ENCODE measurements at places on chromosomes 1 and 21.

GRCh38 chr21:22020221-22020620, 1022.0 kb downstream of the NCAM2 start:
- DNase-seq = peak; percentile 16

- peak; percentile 96 for DNase-seq
Measured at GRCh38 chr1:91699339-91699974, 186.5 kb downstream of the TGFBR3 start.

- DNase-seq = no peak
Measured at GRCh38 chr1:107009281-107009680, 47.2 kb upstream of the PRMT6 start.

DNA sequence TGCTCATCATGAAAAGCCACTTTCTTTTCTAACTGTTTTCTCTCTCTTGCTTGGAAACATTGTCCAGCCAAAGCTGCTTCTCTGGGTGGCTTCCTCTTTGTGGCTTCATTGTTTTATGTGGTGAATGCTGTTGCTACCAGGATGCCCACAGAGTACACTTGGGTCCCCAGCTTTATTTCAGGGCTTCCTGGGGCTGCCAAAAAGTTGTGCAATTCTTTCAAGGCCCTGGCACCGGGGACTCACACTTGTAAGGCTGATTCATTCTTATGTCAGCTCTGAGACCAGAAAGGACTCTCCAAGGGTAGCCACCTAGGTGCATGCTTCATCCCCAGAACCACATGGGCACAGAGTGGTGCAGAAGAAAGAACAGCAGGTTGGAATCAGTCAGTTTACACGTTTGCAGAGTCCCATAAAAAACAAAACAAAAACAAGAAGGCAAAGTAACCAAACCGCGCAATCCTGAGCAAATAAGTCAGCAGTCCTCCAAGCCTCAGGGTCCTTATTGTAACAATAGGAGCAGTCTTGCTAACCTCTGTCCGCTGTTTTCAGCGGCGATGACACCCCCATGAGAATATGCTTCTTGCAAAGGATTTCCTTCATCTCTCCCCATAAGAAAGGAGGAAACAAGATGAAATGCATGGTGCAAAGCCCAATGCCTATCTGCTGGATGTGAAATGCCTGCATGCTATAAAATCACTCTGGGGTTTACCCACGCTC, 89.9 kb upstream of the SSX2IP start:
- no peak for DNase-seq

GRCh38 chr1:37765916-37766664, 1.2 kb upstream of the EPHA10 start:
- no peak for DNase-seq

GRCh38 chr1:209403921-209404320, 179.6 kb upstream of the CAMK1G start:
- no peak for DNase-seq

GRCh38 chr1:25861316-25862286, 2.3 kb upstream of the AUNIP start:
- no peak for DNase-seq

DNA sequence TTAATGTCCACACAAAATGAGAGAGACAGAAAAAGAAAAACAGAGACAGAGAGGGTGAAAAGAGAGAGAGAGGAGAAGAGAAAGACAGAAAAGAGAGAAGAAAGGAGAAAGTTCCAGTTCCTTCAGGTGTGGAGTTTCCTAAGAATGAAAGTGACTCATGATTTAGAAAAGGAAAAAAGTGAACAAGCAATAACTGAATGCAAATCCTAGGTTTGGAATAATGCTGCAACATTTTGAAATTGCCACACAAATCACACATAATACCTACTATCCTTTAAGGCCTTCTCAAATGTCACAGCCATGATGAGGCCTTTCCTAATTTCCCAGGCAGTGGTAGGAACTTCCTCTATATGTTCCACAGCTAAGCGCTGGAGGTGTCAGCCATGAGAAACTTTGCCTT, 31.5 kb upstream of the XPR1 start:
- DNase-seq = no peak

- DNase-seq = no peak
Measured at GRCh38 chr1:30134466-30135217, 588.7 kb downstream of the MATN1 start.

GRCh38 chr1:211066781-211067384, 67.1 kb downstream of the KCNH1 start:
- DNase-seq = no peak

GRCh38 chr1:247212627-247213617, 41.1 kb upstream of the ZNF124 start:
- DNase-seq = peak; percentile 61

GRCh38 chr1:226662642-226663326, 76.3 kb downstream of the ITPKB start:
- DNase-seq = peak; percentile 97

GRCh38 chr1:158933621-158934020, 2.3 kb downstream of the PYHIN1 start:
- DNase-seq = no peak

- DNase-seq = no peak
Measured at GRCh38 chr1:96568639-96569038, 152.9 kb upstream of the PTBP2 start.

DNA sequence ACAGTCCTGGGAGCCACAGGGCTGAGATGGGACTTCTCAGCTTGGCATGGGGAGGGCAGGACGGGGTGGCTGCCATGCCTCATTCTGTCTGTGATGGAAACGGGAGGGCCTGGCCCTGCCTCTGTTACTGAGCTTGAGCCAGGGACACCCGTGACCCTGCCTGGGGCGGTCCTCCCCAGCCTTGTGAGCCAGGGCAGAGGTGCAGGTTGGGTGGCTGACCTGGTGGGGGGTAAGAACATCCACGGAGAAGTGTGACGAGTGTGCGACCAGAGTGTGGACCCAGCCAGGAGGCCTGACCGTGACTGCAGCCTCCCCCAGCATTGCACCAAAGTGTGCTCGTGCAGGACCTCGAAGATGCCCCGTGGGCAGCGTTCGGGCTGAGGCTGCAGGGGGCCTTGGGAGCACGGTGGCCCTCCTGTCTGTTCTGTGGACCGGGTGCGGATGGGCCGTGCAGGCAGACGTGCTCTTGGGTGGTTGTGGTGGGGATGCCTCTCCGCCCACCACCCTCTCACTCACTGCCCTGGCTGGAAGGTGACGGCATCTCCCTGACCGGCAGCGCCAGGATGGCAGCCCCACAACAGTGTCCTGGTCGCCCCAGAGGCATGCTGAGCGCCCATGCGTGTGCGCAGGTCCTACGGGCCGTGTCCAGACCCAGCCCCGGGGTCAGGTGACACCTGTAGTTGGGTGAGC, 45.4 kb downstream of the SKI start:
- DNase-seq = no peak

DNA sequence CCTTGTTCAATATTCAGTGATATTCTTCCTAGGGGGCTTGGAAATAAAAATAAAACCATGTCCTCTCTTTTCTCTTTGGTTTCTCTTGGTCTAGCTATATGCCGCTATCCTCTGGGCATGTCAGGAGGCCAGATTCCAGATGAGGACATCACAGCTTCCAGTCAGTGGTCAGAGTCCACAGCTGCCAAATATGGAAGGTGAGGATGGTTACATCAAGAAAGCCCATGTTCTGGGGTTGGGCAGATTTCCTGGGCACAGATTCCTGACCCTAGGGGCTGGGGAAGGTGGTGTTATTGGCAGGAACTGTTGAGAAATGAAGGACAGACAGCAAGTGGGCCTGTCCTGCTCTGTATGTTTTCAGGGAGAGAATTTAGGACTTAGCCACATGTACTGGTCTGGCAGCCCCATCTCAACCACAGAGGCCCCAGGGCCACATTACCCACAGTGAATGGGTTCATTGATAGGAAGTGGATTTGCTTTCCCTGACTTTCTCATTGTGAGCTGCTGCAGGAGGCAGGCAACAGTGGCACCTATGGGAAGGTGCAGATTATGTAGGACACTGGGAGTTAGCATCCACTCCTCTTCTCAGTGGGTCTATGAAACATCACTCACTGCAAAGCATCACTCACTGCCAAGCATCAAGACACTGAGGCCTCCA, 37.4 kb upstream of the HSD17B7 start:
- DNase-seq = no peak

DNA sequence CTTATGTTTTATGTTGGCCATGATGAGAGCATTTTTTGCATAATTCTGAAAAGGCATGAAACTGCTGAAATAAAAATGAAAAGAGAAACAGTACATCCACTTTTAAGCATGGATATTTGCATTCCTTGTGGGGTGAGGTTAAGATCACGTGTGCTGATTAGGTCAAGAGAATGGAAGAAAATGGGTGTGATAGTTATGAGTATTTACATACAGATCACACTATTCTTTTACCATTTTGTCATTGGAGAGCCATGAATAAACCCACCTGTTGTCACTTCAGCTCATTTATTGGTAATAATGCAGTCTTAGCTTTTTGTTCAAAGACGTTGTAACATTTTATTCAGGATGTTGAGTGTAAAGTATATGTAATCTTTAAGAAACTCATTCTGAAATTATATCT, 153.2 kb downstream of the NOS1AP start:
- no peak for DNase-seq

- DNase-seq = no peak
Measured at GRCh38 chr1:1197551-1198422, 8.6 kb downstream of the TNFRSF18 start.

- peak; percentile 73 for DNase-seq
Measured at GRCh38 chr1:38005195-38006007, at the start of gene FHL3. Gene FHL3 (minus strand): TSS chr1:38005514. CDS start chr1:37999412, 6,102 bp downstream.

DNA sequence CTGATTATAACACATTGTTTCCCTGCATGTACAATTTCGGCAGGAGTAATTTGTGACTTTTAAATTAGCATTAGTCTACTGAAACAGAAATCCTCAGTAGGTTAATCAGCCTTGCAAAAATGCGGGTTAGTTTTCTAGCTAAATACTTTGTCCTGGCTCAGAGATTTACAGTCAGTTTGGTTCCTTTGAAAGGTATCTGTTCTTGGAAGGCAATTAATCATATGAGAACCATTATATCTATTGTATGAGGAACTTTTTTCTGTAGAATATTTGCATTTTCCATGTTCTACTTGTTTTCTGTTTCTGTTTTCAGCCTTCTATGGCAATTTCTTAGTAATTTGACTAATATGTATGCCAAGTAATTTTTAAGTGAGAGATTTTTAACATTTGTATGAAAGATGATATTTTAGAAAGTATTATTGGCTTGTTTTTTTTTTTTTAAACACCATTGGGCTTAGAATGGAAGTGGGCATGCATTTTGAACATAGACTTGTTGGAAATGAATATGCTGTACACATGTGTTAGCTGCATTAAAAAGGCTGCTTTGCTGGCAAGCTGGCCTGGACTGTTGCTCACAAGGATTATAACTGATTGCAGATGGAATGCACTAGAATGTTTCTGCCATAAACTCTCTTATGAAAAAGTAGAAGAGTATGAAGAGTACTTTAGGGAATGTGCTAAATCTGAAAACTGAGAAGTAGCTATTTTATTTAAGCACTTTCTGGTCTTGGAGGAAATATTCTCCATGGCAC, 26.2 kb downstream of the KIF1B start:
- DNase-seq = peak; percentile 32

DNA sequence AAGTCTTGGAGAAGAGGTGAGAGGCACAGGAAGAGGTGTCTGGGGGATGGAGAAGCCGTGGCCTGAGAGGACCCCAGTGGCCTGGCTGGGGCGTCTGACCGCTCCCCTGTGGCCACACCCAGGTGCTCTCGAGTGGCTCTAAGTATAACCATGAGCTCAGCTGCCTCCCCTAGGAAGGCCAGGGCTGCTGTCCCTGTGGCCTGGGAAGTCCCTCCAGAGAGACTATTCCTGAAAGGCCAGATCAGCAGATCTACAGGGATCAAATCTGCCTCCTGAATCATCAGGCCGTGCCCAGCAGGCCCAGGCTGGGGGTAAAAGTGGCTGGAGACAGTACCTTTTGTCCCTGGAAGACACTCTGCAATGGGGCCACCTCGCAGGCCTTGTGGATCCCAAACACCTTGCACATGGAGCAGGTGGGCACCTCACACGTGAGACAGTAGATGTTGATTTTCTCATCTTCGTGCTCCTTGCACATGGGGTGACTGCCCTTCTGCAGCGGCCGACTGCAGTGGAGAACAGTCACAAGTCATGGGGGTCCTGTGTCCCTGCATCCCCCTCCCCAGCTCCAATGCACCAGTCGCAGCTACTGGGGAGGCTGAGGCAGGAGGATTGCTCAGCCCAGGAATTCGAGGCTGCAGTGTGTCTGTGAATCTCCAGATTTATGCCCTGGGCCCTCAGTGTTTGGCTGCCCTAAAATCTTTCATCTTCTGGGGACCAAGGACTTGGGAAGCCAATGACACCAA, 6.4 kb downstream of the TRIM63 start:
- no peak for DNase-seq

- DNase-seq = no peak
Measured at GRCh38 chr1:167763525-167764220, 41.9 kb downstream of the MPZL1 start.

- no peak for DNase-seq
Measured at GRCh38 chr1:7005762-7006161, 220.5 kb downstream of the CAMTA1 start.

DNA sequence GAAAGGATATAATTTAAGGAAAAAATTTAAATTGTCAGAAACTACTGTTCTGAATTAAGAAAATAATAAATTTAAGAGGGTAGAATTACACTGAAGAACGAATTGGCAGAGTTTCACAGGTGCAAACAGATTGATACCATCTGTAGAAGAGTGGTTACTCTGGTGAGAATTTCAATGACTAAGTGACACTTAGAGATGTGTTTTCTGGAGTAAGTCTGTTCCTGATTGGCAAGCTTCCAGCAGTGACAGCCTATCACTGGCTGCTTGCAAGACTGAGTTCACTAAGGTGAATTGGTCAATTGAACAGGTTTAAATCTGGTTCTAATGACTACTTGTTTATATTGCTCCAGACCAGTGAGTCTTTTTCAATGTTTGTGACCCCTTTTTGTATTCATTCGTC, 838.2 kb upstream of the RGS18 start:
- no peak for DNase-seq

DNA sequence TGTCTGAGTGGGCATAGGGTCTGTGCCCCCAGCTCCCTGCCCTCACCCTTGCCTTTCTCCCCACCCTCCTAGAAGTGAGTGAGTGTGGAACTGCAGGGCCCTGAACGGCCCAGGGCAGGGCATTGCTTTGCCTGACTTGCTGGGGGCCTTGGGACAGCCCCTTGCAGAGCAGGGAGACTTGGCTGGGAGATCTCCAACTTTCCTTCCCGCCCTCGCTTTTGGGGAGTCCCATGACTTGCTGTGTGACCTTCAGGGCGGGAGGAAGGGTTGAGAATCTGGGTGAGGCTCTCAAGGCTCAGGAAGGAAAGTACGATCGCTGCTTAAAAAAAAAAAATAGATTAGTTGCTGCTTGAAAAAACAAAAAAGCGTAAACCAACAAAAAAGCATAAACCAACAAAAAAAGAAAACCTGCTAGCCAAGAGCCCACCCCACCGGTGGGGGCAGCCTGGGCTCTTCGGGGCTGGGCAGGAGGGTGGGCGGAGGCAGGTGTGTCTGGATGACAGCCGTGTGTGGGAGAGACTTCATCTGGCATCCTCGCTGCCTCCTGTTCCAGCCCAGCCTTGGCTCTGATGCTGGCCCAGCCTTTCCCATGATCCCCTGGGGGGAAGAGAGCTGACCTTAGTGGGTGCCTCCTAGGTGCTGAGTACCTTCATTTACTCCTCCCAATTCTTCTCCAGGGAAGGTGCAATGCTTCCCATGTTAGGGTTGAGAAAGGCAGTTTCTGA, 6.5 kb downstream of the NBL1 start:
- no peak for DNase-seq
